ENCODE measurements at places on chromosomes 5 and 9.

- peak; percentile 16 for DNase-seq
Measured at GRCh38 chr5:68315679-68316271, 100.2 kb downstream of the PIK3R1 start.

GRCh38 chr5:127260686-127261085 is 29.9 kb upstream of the MEGF10 start:
- no peak for DNase-seq

GRCh38 chr9:18260521-18260920 is 213.4 kb upstream of the ADAMTSL1 start:
- no peak for DNase-seq

DNA sequence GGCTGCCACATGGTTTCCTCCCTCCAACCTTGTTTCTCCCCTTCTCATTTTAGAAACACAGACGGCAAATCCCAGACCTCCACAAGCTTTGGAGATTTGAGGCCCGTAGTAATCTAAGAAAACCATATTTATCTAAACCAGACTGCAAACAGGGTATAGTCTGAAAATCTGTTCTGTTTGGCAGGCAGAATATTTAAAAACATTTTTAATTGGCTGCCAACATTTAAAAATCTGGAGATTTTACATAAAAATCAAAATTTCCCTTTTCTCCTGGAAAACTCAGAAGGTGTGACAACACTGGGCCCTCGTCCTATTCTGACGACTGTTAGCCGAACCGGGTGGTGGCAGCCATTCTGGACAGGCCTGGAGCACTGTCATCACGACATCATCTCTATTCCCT is 57.9 kb upstream of the INSYN2B start:
- DNase-seq = no peak

DNA sequence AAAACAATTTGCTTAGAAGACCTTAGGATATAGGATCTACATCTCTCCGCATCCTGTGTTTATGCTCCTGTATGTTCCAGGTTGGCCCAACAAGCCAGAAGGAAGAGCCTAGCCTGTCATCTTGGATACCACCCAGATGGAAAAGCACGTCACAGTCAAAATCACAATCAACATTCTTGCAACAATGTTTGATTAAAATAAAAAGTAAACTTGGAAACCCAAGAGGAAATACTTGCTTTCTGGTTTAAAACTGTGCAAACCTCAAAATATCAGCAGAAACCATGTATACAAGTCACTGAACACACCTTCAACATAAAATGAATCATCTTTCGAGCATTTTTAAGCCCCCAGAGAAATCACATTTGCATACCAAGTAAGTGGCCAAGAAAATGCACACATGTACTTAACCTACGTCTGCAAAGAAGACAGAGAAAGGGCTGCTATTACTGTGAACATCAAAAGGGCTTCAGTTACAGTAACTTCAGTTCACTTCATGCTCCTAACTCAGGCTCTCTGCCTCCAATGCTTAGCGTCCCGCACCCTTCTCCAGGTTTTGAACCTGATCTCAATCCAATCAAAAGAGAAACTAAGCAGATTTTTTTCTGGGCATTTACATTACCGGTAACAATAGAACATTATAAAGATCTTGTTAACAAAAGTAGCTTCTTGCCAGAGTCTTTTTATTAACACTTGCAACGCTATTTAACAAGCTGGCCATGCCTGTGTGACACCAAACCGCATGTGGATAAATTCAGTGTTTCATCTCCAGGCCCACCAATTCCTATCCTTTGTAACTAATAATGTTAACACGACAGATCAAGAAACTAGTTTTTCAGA is 1.3 kb downstream of the ENC1 start:
- DNase-seq = no peak

- no peak for DNase-seq
Measured at GRCh38 chr5:136356747-136357469, 8.4 kb downstream of the TRPC7 start.

- DNase-seq = no peak
Measured at GRCh38 chr5:135821061-135821801, 13.2 kb upstream of the SLC25A48 start.

GRCh38 chr5:533955-534742 is 9.9 kb upstream of the SLC9A3 start:
- DNase-seq = no peak

DNA sequence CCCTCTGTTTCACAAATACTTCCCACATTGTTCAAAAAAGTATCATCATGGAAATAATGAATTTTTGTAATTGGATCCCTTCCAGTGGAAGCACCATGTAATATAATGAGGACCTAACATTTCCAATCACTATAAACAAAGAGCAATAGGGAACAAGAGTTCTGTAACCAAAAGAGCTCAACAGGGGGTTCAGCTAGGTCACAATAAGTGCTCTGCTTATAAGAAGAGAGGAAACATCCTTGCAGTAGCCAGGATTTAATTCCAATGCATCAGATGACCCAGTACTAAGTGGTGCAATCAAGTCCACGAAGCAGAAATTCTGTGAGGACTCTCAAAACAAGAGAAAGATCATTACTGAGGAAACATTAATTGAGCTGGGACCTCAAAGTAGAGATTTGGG is 5.9 kb downstream of the SERINC5 start:
- DNase-seq = no peak

DNA sequence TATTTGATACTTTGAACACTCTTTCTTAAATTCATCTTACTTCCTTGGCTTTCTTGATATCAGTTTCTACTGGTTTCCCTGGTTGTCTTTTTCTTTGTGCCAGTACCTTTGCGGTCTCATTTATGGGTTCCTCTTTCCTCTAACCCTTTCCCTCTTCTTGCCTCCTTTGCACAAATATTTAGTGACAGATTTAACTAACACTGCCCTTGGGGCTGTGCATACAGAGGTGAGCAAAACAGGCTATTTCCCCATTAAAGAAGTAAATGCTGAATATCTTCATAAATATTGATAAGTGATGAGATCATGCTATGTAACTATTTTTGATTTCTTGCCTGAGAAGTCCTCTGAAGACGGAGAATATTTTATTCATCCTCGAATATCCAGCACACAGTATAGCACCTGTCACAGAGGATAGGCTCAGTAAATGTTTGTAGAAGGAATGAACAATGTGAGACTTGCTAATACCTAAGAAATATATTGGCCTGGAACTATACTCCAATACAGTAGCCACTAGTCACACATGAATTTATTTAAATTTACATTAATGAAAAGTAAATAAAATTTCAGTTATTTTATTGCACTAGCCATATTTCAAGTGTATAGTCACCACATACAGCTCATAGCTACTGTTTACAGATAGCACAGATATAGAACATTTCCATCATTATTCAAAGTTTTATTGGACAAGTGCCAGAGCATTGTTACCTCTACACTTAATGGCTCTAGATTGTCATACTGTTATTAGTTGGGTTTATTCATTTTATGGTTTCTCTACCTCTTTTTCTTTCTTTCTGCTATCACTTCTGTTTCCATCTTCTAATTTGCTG is 90.4 kb downstream of the RIC1 start:
- DNase-seq = no peak

DNA sequence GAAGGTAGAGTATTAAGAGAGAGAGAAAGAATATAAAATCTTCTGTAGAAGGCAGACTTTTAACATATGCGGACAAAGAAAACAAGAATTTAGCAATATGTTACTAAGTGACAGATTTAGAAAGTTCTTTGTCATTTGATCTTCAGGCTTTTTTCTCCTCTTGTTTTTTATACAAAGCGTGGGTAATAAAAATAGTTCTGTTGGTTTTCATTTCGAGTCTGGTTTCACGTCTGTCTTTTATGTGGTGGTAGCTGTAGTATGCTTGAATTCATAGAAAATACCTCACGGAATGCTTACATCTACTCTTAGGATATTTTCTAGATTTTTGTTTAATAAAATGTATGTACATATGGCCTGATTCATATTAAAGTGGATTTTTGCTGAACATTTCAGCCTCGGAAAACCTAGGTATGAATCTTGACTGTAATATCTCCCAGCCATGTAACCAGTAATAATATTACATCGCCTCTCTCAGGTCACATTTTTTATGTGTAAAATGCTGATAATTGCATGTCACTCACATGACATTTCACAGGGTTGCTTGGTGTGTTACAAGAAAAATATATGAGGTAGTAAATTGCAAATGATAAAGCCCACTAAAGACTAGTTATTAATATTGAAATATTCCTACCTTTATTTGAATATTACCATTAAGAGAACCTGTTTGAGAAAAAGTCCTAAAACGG is 72.5 kb upstream of the TAF11L2 start:
- DNase-seq = no peak

- DNase-seq = peak; percentile 59
Measured at GRCh38 chr5:2038321-2039179, 155.8 kb upstream of the IRX4 start.

GRCh38 chr5:146548781-146549449 is 32.9 kb upstream of the GPR151 start:
- DNase-seq = no peak

- DNase-seq = no peak
Measured at GRCh38 chr5:116303340-116303739, 218.5 kb downstream of the COMMD10 start.

DNA sequence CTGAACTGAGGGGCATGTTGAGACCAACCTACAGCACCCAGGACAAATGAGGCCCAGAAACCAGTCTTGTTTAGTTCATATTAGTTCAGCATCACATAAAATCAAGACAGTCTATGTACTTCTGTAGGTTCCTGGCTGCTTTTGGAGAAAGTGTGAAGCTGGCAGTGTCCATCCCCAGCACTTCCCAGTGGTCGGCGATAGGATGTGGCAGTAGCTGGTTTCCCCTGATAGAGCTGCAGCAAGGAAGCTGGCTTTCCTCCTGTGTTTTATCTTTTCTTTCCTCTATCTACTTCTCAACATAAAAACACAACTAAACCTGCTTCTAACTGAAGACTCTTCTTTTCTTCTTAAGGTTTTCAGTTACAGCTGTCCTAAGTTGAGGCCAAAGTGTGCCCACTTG is 43.0 kb upstream of the SLC46A2 start:
- DNase-seq = no peak

GRCh38 chr5:35354751-35355150 is 124.5 kb upstream of the PRLR start:
- DNase-seq = no peak

- no peak for DNase-seq
Measured at GRCh38 chr5:156125118-156125517, 201.8 kb upstream of the SGCD start.

DNA sequence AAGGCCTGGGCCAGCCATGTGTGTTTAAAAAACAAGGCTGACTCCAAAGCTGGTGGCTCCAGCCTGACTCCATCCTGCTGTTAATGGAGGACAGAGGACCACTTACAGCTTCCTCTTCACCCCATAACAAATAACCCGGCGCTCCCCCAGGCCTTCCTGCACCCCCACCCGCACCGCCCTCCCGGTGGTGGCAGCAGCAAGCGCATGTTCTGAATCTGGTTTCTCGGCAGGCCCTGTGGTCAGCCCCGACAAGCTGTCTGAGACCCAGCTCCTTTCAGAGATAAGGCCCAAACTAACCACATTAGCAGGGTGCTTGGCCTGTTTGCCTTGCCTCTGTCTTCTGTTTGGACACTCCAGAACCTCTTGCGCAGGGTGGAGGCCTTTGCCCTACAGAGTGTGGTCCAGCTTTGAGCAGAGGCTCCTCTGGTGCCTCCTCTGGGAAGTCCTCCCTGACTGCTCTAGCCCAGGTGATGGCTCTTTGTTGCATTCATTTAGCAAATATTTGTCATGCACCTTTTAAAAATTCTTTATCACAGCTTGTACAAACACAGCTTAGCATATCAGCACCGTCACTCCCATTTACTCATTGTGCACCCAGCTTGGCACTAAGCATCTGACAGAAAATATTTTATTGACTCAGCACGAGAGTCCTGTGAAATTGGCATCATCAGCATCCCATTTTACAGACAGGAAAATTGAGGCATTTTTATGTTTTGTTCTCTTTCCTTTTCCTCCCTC is 78.4 kb downstream of the NDFIP1 start:
- no peak for DNase-seq

DNA sequence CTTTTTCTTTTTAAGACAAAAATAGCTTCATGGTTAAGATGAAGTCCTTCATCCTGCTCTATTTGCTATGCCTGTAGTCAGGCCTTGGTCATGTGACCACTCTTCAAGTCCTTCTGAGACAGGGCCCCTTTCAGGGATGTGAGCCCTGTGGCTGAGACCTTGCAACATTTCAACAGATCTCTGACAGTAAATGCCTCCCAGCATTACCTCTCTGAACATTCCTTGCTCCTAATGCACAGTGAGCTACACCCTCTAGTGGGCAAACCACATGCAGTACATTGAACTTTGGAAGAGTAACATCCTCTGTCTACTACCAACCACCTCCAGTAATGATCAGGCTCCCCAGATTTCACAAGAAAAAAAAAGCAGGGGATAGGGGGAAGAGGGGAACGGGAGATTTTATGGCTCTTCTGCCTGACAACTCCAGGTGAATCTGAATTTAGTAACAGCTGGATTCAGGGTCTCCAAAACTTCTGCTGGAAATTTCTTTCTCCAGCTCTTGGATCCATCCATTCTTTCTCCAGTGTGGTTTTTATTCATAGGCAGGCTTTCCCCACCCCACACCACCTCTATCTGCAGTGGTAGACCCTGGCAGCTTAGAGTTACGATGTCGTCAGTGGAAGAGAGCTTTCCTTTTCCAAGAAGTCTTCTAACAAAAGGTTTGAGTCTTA is 8.9 kb upstream of the FBXO38 start:
- no peak for DNase-seq

DNA sequence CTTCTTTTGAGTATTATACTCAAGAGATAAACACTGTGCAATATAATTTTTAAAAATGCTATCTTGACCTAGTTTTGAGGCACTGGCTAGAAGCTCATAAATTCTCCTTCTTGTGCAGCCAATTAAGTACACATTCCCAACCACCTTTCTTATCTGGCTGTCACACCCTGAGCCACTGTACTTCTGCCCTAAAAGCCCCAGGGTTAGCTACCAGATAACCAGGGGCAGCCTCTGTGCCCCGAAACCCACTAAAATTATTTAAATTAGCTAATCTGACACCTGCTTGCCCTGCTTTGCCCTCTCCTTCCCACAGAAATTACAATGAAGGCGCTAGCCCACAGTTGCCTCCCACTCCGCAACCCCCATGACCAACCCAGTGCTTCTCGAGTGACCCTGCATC is 597.3 kb upstream of the TYRP1 start:
- no peak for DNase-seq

DNA sequence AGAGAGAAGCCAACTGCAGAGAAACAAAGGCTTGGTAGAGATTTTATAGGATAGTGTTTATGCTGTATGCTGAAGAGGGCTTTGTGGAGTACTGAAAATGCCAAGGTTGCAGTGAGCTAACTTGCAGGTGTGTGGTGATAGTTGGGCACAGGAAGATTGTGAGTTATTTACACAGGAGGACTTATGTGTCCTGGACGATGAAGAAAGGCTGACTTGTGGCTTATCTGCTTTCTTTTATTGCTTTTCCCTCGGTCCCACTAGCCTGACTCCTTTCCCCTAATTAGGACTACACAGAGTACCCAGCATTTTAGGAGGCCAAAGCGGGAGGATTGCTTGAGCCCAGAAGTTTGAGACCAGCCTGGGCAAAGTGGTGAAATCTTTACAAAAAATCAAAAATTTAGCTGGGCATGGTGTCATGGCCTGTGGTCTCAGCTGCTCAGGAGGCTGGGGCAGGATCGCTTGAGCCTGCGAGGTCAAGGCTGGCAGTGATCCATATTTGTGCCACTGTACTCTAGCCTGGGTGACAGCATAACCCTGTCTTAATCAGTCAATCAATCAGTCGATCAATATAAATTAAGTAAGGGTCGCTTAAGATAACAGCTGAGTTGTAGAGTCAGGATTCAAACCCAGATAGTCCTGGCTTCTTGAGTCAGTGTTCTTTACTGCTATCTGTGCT is 61.9 kb downstream of the UBE2R2 start:
- no peak for DNase-seq

GRCh38 chr5:68347536-68347935 is 132.0 kb downstream of the PIK3R1 start:
- DNase-seq = no peak
